Testis (tissue), 5 donors: ENCODE measurements at places on chromosomes 2 and 18.

DNA sequence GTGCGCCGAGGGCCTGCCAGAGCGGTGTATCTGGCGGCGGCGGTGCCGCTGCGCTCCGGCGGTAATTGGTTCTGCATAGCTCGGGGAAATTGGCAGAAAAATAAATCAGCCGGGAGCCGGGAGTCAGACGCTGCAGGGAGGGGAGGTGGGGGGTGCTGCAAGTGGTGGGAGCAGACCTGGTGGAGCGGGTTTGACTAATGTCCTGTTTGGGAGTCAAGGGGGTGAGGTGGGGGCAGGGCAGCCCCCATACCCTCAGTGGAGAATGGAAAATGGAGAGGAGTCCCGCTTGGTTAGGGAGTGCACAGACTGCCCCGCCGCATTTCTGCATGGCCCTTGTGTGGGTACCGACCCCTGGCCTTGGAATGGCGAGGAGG is 107.3 kb downstream of the DYSF start:
- H3K4me3 ChIP-seq = peak overlapping the region; percentile 5
- no peaks in the 10 kb centered on the region for H3K4me1 ChIP-seq
- no peak for DNase-seq
- H3K27ac ChIP-seq = no peak overlapping the region

- no peaks in the 10 kb centered on the region for H3K36me3 ChIP-seq
- no peak overlapping the region for H3K4me3 ChIP-seq
- H3K27me3 ChIP-seq = no peaks in the 10 kb centered on the region
- no peak overlapping the region for H3K27ac ChIP-seq
Measured at GRCh38 chr18:36015629-36016028, 43.1 kb downstream of the RMP24 start.

DNA sequence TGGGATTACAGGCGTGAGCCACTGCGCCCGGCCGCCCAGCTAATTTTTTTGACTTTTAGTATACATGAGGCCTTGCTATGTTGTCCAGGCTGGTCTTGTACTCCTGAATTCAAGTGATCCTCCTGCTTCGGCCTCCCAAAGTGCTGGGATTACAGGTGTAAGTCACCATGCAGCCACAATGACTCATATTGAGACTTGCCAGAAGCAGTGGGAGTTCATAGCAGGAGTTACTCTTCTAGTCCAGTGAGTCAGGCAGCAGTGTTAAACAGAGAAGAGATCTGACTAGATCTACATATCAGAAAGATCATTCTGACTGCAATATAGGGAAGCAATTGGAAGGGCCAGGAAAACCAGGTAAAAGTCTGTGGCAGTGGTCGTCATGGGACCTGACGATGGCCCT is 1.5 kb upstream of the FLACC1 start:
- H3K4me1 ChIP-seq = no peaks in the 10 kb centered on the region
- H3K36me3 ChIP-seq = no peaks in the 10 kb centered on the region
- H3K27me3 ChIP-seq = no peaks in the 10 kb centered on the region
- H3K4me3 ChIP-seq = no peak overlapping the region
- no peak overlapping the region for H3K27ac ChIP-seq

GRCh38 chr2:133660510-133660909 is 92.2 kb upstream of the NCKAP5 start:
- no peaks in the 10 kb centered on the region for H3K4me1 ChIP-seq
- no peaks in the 10 kb centered on the region for H3K27me3 ChIP-seq
- H3K36me3 ChIP-seq = no peaks in the 10 kb centered on the region
- no peak overlapping the region for H3K27ac ChIP-seq
- no peak for DNase-seq

DNA sequence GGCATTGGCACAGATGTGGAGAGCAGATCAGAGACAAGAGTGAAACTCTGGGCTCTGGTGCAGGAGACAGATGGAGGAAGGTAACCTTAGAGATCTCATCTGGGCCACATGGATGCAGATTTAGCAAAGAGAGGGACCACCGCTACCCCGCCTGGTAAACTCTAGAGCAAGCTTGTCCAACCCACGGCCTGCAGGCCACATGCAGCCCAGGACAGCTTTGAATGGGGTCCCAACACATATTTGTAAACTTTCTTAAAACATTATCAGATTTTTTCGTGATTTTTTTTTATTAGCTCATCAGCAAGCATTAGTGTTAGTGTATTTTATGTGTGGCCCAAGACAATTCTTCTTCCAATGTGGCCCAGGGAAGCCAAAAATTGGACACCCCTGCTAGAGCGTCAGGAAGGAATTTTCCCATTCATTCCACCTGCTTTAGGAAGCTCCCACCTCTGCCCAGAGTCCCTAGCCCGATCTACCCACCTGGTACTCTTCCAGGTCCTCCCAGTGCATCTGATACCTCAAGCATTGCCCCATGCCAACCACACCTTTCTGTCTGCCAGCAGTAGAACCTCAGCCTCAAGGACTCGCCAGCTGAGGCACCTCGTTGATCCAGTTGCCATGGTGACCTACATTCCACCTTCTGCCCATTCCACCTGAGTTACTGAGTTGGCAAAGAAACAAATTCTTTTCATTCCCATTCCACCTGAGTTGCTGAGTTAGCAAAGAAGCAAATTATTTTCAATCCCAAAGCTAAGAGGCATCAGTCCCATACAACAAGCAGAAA is at the start of gene CIB4:
TSS of gene CIB4 (minus strand) at position 586 of the 784 bp plus-strand sequence. CDS start at position 534, 52 bp downstream.
- no peaks in the 10 kb centered on the region for H3K27me3 ChIP-seq
- no peaks in the 10 kb centered on the region for H3K4me1 ChIP-seq
- H3K27ac ChIP-seq = no peak within 1 kb of the TSS
- H3K36me3 ChIP-seq = no peaks in the 10 kb centered on the region
- no peak within 1 kb of the TSS for H3K4me3 ChIP-seq

- no peaks in the 10 kb centered on the region for H3K36me3 ChIP-seq
- H3K27me3 ChIP-seq = no peaks in the 10 kb centered on the region
- H3K27ac ChIP-seq = no peak overlapping the region
- no peak overlapping the region for H3K4me3 ChIP-seq
Measured at GRCh38 chr2:55146263-55146662, 85.8 kb downstream of the CLHC1 start.
